NCI-H2227 treated with DMSO at 0.1 percent for 48 hours (cell line): ENCODE measurements at places on chromosomes 2 and 18.
A peak's percentile ranks its signal among the peaks of the same experiment; 100 is the strongest.

- DNase-seq = no peak
Observed at GRCh38 chr18:9017167-9017904, 85.2 kb upstream of the NDUFV2 start.

GRCh38 chr2:24924732-24925131, 4.7 kb upstream of the ADCY3 start:
- no peak for DNase-seq

- DNase-seq = no peak
Observed at GRCh38 chr2:229098801-229099200, 172.3 kb downstream of the PID1 start.

- DNase-seq = no peak
Observed at GRCh38 chr2:8154936-8155335, 526.9 kb upstream of the ID2 start.

GRCh38 chr2:205675861-205676516, 6.3 kb upstream of the NRP2 start:
- DNase-seq = peak; percentile 81

- DNase-seq = no peak
Observed at GRCh38 chr2:209547726-209548125, 123.9 kb downstream of the MAP2 start.

GRCh38 chr2:176817061-176817565, 395.5 kb upstream of the HNRNPA3 start:
- DNase-seq = peak; percentile 94

DNA sequence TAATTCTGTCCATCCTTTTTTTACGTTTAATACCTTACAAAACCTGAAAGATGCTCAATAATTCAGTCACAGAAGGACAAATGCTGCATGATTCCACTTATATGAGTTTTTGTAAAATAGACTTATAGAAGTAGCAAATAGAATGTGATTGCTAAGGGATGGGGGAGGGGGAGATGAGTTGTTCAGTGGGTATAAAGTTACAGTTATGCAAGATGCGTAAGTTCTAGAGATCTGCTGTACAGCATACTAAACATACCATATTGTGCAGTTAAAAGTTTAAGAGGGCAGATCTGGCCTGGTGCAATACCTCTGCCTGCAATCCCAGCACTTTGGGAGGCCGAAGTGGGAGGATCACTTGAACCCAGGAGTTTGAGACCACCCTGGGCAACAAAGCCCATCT, 78.8 kb downstream of the TET3 start:
- DNase-seq = no peak

GRCh38 chr2:174675615-174676014, 78.0 kb upstream of the WIPF1 start:
- no peak for DNase-seq

DNA sequence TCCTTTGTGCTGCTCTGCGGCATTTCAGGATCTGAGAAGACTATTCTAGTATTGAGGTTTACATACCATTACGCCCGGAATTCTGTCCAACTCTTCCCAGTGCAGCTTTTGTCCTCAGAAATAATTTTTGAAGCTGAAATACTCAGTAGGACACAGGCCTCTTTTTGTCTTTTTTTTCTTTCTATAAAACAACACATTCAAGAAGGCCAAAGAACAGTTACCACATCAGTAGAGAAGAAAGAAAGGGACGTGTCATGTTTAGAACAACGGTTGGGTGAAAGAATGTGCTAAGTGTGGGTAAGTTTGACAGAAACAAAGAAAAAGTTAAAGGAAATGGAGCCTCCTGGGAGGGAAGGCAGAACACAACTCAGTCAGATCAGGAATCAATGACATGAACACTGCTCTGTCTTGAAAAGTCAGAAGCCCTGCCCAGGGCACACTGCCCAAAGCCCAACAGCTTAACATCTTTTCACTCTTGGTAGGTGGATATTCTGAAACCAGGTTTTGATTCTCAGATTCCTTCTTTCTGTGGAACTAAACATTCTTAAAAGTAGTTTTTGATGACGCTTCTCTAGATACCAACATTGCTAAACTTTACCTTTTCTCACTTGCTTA, 198.6 kb upstream of the CWC22 start:
- DNase-seq = no peak

GRCh38 chr2:27212626-27213471, 781 bp upstream of the SLC5A6 start:
- DNase-seq = peak; percentile 22

DNA sequence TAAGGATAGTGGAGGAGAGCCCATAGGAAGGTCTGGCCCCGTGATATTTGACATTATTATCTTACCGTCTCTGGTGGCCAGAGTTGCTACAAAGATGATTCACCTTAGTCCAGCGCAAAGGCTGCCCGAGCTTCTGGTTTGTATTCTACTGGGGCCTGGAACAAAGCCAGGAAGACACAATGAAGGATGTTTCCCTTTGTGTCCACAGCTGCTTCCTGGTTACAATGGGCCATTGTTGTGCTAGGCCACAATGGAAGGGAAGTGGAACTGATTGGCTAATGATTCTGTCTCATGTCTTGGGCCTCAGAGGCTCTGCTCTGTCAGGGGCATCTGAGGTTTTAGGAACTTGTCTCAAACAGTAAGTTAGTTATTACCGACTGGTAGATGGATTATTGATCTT, 132.2 kb downstream of the TDRD15 start:
- no peak for DNase-seq

DNA sequence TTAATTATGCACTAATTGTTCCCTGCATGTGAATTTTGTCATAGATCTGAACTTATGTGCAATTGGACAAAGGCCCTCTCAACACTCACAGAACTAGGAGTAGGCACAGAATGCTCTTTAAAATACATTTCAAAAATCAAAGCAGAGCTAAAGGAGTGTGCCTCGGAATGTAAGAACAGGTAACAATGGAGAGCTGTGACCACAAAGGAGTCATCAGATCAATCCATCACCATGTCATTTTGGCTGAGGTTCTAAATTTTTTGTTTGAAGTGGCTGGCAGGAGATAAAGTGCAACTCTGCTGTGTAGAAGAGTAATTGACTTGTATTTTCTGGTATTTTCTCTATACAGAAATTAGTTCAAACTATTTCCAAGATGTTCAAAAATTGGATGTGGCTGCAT, 155.4 kb downstream of the NRP2 start:
- no peak for DNase-seq

- DNase-seq = no peak
Observed at GRCh38 chr2:26900831-26901321, 52.9 kb downstream of the DPYSL5 start.

DNA sequence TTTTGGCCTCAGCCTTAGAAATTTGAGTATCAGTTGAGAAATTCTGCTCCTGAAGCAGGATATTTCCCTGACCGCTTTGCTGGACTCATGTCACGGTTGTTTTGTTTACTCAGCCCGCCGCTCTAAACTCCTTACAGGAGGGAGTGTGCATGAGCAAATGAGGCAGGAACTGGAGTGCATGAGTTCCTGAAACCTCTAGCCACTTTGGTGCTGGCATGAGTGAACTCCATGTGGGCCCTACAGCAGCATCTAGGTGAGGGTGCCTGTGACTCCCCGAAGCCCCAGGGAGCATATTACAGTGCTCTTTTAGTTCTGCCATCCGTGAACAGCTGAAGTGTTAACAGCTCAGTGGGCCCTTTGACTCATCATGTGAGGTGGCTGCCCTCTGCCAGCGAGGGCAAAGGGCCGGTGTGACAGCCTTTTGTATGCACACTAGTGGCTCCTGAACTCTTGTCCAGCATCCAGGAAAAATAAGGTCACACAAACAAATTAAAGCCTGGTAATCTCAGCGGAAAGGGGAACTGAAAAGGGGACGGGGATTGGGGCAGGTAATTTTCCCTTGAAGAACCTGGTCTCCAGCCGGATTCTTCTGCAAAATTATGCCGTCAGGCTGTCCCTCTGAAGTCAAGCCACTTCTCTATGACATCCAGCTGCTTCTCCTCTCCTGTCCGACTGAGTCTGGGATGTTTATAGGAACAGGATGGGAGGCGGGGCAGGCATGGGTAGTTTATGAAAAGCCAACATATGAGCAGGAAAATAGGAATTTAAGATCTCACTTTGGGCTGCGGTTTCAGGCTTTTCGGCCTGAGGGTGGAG, 1668.7 kb downstream of the SUCLG1 start:
- no peak for DNase-seq

GRCh38 chr2:191797500-191797899, 49.4 kb downstream of the CAVIN2 start:
- DNase-seq = peak; percentile 30

GRCh38 chr2:167689444-167689843, 558.0 kb downstream of the STK39 start:
- no peak for DNase-seq

DNA sequence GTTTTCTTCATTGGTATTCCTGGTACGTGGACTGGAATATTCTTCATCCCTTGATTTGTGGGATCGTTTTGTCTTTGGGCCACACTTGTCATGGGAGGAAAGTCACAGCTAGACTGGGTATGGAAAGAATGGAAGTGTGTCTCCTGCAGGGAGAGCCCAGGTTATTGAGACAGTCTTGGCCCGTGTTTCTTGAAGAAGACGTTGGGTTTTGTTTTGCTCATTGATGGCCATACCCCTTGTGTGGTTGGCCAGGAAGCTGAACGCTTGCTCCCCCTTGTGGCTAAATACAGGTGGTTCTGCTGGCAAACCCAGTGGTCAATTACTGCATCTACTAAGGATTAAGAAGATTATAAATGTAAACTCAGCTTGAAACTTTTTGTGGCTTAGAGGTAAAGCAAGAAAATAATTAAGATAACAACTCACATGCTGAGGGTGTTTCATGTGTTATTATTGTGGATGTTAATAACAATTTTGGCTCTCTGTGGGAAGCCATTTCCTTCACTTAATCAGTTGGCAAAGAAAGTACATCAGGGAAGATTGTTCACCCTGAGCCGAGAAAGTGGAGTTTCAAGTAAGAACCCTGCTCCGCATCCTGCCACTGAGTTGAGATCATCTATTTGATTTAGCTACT, 91.8 kb downstream of the NEDD4L start:
- peak; percentile 71 for DNase-seq

DNA sequence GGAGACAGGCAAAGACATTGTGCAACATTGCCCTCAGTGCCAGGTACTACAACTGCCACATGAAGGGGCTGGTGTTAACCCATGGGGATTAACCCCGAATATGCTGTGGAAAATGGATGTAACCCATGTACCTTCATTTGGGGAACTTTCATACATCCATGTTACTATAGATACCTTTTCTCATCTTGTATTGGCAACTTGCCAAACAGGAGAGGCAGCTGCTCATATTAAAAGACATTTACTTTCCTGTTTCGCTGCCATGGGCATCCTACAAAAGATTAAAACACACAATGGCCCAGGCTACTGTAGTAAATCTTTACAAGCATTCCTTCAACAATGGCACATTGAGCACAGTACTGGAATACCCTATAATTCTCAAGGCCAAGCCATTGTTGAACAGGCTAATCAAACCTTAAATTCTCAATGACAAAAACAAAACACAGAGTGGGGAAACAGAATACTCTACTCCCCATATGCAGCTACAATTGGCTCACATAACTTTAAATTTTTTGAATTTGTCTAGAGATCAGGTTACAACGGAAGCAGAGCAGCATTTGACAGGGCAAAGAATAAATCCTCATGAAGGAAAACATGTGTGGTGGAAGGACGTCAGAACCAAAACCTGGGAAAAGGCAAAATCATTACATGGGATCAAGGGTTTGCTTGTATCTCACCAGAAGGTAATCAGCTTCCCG, 1723.5 kb upstream of the LRRTM1 start:
- DNase-seq = peak; percentile 74

DNA sequence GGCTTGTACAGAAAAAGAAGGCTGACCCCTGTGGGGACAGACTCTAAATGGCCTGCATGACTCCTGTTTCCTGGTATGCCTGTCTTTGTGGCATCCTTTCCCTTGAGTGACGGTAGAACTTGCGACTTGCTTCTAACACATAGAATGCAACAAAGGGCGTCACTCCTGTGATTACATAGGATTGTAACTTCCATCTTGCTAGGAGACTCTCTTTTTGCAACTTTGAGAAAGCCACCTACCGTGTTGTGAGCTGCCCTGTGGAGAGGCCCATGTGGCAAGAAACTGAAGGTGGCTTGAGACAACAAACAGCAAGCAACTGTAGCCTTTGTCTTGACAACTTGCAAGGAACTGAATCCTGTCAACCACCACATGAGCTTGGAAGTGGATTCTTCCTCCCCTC, 46.5 kb downstream of the THNSL2 start:
- DNase-seq = no peak

DNA sequence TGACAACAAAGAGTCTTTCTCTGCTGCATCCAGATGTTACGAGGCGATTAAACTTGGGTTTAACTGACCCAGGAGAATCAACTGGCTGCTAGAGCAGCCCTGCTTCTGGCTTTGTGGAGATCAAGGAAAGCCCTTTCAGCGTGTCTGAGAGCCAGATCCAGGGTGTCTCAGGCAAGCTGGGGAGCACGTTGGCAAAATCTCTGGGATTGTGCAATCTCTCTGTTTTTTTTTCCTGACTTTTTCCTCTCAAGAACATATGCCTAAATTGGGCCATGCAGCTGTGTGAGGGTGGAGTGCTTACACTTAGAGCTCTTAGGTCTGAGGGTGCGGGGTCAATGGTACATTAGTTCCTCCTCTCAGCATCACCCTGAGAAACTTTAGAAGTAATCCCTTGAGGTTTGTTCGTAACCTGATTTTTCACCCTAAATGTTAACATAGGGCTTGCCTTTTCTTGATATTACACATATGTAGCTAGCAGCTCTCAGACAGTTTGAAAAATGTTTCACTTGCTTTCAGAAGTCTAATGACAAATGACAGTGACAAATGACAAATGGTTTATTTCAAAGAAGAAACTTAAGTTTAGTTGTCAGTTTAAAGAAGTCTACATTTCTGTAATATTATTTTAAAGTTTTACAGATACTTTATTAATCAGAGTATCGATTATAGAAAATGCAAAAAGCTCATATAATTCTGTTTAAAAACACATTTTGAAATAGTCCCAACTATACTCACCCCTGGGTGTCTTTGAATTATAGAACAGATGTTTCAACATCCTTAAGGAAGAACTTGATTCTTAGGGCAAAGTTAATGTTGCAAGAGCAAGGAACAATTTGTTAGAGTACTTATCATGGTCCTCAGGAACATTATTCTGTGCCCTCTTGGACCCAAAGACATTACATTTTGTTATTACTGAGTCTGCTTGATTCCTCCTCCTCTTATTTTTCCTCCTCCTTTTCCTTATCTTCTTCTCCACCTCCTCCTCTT, 38.4 kb upstream of the ZSWIM2 start:
- no peak for DNase-seq

DNA sequence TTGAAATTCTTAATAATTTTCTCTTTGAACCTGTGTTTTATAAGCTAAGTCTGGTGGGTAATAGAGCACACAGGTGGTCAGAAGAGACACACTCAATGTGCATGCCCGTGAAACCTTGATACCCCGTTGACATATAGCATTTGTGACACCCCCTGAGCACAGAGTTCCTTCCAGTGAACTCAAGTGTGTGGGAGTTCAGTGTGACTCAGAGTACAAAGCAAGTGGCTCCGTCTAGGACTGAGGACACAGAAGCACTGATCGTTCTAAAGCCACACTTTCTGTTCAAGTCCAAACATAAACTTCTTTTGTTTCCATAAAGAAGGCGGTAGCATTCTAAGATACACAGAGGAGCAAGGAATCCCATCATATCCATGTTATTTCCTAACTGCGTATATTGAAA, 523.6 kb downstream of the PID1 start:
- no peak for DNase-seq
